ENCODE measurements at places on chromosomes 3 and 15.

DNA sequence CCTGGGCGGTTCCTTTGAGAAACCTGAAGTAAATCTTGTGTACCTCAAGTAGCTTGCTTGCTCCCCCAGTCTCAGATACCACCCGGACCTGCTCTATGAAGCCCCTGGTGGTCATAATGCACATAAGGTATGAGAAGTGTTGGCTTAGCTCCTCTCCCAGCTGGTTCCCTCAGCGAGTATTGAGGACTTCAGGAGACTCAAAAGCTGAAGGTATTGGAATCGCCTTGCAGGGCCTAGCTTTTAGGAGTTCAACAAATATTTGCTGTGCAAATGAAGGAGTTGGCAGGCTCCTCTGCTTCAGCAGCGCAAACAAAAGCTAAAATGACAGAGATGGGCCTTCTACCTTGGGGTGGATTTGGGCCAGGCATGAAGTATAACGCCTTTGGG, 1.7 kb downstream of the CMTM8 start:
- no peak for DNase-seq

DNA sequence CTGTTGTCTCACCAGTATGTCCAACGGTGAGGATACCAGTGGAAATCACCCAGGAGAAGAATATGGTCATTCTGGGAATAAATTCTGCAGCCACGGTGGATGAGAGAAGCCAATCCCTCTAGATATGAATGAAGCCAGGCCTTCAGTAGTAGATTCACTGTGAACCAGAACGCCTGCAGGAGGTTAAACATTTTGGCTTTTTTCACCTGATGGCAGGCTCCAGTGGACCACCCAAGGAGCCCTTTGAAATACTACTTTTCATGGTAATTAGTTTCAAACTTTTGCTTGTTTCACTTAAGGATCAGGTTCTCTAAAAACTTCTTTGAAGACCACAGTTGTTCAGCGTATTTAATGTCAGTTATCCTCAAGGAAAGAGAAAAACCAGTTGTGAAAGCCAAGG, 353.4 kb downstream of the RORA start:
- no peak for DNase-seq

DNA sequence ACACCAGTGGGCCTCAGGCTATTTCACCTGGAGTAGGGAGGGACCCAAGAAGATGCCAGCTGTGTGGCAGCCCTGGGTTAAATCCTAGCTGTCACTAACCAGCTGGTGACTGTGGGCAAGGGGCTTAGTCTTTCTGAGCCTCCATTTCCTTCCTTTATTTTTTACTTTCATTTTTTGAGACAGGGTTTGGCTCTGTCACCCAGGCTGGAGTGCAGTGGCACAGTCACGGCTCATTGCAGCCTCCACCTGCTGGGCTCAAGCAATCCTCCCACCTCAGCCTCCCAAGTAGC, 108.0 kb upstream of the SMAD3 start:
- no peak for DNase-seq

DNA sequence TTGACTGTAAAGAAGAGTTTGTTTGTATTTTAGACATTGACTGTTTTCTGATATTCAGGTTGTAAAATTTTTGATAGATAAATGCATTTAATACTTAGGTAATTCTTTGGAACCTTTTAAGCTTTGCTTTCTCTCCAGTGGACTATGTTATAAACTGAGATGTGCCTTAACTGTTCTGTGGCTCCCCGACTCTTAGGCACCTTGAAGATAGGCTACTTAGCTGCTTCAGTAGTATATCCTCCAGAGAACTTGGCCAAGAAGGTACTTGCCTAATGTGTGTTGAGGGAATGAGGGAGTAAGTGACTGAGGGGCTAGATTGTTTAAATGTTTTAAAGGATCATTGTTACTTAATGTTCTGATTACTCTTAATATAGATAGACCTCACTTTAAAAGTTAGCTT, 141.3 kb upstream of the LRRFIP2 start:
- DNase-seq: no peak

DNA sequence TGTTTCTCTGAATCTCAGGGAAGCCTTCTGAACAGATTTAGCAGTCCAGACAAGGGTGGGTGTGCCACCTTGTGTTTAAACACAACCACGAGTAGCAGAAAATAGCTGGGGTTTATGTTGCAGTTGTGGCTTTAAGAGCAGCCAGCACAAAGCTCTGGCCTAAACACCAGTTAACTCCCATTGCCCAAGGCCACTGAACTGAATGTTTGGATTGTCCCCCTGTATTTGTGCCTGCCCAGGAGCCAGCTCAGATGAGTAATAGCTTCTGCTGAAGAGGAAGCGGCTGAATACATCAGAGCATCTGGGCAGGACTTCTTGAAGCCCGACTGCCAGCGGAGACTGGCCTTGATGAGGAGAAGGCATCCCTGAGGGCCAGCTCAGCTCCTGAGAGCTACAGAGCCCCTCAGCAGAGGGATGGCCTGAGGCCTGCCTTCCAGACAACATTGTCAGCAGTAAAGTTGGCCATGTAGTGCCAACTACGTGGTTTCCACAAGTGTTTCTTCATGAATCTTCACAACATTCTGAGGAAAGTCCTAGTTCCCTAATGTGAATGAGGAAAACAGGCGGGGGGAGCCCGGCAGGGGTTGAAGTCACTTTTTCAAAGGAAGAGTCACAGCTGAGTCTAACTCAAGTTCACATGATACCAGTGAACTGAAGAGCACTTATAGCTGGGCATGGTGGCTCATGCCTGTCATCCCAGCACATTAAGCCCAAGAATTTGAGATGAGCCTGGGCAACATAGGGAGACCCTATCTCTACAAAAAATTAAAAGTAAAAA, 65.8 kb upstream of the ZBTB38 start:
- no peak for DNase-seq

DNA sequence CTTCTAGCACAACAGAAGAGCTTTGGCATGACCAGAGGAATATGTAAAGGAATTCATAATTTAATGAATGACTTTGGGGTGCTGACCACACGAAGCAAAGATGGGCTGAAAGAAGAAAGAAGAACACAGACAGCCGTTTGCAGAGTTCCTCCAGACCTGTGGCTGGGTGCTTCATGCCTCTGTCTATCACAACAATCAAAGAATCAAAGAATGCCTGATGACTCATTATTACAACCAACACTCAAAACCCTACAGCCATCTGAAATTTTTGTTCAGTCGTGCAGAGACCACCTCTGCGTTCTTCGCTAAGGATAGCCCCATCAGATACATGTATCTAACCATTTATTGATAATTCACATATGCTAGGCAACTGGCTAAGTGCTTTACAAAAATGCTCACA, 129.0 kb upstream of the PRICKLE2 start:
- DNase-seq: no peak

DNA sequence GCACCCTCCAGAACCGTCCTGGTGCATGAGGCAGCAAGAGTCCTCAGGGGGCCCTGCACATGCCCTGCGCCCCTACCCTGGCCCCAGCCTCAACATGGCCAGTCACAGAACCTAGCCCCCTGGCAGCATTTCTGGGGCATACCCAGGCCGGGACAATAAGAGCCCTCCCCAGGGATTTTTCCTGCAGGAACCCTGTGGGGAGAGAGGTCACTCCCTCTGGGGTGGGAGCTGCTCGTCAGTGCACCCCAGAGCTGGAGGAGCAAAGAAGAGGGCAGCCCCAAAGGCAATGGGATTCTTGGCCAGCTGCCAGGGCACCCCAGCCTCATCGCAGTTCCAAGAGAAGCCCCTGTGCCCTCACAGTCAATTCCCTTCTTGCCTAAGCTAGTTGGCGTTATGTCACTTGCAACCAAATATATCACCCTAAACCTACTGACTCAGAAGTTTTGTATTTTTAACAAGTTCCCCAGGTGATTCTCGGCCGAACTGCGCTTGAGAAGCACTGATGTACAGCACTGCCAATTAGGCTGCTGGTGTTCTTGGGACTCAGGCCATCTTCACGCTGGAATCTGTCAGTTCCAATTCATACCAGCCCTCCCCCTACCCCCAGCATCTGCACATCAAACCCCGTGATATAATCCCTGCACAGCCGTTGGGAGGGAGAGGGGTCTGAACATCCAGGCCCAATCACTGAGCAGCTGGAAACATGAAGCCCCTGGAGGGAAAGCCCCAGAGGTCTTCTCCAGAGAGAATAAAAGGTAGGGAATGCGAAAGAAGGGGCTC, 87.5 kb upstream of the PRR20G start:
- DNase-seq: no peak

DNA sequence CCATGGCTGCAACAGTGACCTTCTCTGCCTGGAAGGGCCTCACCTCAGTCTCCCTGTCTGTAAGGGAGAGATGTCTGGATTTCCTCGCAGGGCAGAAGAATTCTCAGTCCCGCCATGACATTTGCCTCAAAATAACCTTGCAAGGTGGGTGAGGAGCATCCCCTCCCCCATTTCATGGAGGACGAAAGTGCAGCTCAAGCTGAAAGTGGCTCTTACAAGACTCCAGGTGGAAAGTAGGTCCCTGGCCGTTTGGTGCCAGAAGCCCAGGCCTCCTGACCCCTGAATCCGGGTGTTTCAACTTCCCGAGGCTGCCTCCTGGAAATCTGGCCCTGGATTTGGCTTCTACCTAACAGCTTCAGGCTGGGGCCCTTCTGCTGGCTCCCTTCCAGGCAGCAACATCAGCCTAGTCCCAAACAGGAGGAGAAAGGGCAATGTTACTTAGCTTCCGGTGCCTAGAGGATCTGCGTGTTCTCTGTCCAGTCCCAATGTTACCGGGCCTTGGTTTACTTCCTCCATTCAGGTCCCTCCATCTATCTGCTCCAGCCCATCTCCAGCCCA, 769 bp upstream of the CSPG4 start:
- DNase-seq: no peak

DNA sequence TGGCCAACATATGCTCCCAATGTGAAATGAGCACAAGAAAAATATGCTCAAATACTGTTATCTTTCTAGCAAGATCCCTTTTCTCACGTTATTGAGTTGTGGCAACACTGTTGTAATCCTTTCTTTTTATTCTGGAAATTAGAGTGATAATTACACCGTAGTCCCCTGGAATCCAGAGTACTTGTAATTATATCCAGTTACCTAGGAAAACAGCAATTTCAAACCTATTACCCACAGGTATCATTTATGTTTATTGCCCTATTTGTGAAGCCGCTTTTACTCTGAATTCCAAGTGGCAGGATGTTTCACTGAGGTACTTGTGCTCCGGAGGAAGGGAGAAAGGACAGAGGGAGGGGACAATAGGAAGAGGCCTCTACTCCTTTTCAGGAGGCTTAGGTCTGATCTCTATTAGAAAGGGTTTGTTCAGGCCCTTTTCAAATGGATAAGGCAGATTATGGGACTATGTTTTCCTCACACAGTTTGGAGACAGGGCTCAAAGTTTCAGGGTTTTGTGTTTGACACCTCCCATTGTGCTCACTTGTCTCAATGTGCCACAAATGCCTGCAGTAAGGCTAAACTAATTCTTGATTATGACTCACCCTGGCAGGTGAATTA, 646.6 kb downstream of the TUSC7 start:
- no peak for DNase-seq

DNA sequence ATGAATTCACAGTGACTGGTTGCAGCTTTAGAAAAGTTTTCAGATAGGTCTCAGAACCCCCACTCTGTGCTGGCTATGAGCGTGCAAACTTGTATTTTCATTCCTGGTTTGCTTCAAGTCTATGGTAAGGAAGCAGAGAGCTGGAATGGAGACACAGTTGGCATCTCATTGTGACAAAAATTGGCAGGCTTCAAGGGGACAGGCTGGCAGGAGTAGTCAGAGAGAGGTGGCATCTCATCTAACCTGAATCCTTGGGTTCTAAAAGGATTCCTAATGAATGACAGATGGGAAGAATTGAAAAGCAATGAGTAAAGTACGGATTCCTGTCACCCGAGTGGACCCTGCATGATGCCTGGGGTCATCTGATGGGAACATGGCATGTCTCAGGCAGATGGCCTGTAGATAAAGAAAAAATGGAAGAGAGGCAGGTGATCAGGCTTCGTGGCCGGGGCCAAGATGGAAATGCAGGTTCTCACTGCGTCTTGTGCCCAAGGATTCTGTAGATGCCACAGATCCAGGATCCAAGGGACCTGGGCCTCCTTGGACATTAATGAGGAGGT, 89.4 kb upstream of the ABHD17C start:
- no peak for DNase-seq

GRCh38 chr3:32398531-32398930, 6.9 kb downstream of the CMTM7 start:
- no peak for DNase-seq

DNA sequence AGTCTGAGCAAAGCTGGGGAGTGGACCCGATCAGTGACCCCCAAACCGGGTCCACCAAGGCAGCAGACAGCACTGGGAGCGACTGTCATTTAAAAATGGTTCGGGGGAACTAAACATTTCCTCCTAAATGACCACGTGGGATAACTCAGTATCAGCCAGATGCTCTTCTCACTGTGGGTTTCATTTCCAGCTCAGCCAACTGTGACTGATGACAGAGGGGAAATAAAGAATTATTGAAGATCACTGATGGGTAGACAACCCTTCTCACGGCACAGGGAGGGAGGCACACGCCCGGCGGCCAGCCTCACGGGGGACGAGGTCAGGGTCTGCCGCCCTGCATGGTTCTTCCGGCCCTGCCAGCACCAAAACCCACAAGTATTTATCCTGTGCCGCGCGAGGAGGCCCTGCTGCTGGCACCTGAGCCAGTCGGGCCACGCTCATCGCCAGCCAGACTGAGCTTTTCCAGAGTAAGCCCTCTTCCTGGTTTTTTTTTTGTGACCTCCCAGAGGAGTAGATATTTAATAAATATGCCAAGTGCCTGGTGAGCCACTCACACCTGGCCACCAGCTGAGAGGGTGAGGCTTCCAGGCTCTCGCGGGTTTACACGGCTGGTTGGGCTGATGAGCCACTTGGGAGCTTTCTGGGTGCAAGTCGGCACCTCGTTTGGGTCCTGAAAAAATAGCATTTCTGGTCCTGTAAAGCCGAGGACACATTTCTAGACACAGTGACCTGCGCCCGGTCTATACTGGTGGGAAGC, 6.2 kb downstream of the MELTF start:
- DNase-seq: no peak

DNA sequence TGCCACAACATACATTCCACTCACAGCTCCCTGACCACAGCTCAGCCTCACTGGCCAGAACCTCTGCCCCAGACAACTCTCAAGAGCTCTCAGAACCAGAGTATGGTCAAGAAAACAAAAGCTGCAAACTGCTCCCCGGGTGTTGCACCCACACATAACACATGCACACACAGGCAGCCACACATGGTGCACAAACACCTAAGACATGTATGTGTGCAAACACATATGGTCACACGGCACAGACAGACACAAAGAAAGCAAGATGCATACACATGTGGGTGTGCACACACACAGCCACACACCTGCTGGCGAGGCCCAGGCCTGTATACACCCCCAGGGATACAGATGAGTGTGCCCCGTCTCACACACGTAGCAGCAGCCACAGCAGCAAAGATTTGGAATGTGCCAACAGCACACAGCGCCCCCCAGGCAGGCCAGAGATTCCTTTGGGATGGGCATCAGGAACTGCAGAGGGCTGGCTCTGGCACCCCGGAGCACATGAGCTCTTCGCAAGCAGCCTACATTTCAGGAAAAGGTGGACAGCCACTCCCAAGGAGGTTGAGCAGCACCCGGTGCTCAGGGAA, 6.6 kb downstream of the KLF15 start:
- DNase-seq: no peak

DNA sequence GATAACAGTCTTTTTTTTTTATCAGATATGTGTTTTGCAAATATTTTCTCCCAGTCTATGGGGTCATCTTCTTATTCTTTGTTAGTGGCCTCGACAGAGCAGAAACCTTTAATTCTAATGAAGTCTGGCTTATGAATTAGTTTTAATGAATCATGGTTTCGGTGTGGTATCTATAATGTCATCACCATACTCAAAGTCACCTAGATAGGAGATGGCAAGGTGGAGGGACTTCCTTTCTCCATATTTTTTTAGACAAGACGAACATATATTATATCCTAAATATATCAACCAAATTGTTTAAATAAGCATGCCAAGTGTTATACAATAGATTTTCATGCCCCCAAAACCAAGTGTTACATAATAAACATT, 60.4 kb downstream of the CD200 start:
- DNase-seq: no peak
